LNCaP clone FGC (cell line): ENCODE measurements at places on chromosomes 12 and 14.

DNA sequence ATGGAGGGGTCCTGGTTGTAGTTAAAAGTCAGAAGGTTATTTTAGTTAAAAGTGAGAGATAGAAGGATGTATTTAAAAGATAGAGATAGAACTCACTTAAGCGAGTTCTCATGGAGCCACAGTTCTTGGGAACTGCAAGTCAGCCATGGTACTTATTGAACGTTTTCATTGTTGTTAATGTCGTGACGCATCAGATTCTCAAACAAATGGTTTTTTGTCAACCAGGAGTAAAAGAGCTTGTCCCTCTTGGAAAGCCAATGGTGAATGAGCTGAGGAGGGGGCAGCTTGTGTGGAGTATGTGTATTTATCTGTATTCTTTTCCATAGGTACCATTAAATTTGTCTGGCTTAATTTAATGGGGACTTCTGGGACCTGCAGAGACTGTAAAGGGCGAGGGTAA lies 68.6 kb downstream of the FIGNL2 start:
- no peak for DNase-seq

DNA sequence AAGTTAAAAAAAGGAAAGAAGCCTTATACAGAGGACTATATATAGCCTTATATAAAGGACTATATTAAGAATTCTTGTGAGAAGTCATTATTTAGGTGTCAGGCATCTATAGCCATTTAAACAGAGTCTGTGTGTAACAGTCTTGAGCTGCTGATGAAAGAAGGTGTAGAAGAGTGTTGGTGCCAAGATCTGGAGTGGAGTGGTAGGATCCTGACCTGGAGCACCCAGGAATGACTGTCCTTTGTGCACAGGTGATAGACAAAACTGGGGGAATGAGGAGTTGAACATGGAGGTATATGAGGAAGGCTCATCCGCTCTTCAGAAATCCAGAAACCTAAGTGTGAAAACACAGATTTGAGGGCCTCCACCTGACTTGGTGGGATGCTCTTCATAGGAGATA lies 747.3 kb downstream of the NRXN3 start:
- DNase-seq, result no peak

- DNase-seq, result no peak
These were observed 7.6 kb upstream of the VASH1 start for GRCh38 chr14:76753541-76754198.

GRCh38 chr12:53122961-53123468 lies 19.7 kb downstream of the SOAT2 start:
- no peak for DNase-seq

- no peak for DNase-seq
These were observed 255.3 kb downstream of the RAD51B start for GRCh38 chr14:68074765-68075381.

- DNase-seq, result no peak
These were observed 28.1 kb downstream of the BLTP3B start for GRCh38 chr12:100114574-100114973.

- no peak for DNase-seq
These were observed 6.0 kb upstream of the ATP23 start for GRCh38 chr12:57935331-57935730.

DNA sequence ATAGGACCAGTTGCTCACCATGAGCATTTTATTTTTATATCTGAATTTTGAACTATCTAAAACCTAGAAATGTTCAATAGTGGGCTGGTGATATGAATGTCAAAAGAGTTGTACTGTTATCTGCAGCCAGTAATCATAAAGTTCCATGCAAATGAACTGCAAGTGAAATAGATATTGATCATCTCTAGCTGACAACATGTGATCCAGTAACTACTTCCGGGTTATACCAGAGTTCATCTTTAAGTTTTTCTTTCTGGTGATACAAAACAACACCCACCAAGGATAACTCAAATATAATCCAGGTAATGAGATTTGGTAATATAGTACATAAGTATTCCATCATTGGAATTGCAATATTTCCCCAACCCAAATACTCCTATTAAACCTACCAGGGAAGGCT lies 4.1 kb downstream of the IL26 start:
- no peak for DNase-seq

DNA sequence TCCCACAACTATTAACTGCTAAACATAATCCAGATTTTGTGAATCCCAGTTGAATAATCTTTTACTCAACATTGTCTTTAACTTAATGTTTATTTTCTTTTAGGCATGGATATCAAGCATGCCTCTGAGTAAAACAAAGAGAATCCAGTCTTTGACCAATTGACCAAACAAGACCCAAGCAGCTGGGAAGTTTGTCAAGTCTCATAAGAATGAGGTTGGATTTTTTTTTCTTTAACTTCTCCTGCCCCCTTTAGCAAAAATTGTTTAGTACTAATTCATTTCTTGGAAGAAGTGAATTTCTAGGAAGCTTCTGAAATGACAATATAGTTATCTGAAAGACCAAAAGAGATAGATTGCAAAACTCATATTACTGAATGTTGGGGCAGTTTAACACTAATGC lies 89.9 kb downstream of the OTOGL start:
- DNase-seq, result no peak

GRCh38 chr12:54074308-54074707 lies 20.7 kb downstream of the HOXC4 start:
- no peak for DNase-seq
